ENCODE measurements at places on chromosomes 2 and 18.

DNA sequence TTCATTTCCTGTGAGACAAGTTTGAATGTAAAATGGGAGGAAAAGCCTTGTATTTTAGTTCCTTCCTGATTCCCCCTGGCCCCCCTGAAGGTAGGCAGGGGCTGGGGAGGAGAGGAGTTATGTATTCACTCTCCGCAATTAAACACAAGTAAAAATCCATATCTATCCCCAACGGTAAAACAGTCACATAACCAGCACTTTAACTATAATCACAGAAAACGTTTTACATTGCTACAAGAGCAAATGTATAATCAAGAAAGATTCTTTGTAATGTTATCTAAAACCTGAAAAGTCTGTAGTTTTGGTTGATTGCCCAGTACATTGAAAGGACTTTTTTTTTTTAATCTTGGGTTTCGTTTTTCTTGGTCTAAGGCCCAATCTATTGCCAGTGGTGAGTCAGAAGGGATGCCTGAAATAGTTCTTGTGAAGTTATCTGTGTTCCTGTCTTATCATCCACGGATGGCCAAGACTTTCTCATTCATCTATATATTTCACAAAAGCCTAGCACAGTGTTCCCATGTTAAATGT is 34.5 kb upstream of the CCNYL1 start:
- no peak for DNase-seq

DNA sequence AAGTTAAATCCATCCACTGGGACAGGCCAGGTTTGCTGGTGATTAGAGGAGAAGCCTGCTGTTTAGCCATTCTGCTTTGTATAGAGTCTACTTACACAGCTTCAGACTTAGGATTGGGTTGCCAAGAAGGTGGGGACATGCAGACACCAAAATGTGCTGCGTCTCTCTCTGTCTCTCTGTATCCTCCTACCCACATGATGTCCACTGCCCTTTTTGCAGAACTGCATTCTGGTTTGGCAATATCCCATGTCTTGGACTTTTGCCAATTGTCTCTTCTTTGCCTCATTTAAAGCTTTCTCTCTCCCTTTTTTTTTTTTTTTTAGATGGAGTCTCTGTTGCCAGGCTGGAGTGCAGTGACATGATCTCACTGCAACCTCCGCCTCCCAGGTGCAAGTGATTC is 261.1 kb upstream of the FN1 start:
- no peak for DNase-seq

DNA sequence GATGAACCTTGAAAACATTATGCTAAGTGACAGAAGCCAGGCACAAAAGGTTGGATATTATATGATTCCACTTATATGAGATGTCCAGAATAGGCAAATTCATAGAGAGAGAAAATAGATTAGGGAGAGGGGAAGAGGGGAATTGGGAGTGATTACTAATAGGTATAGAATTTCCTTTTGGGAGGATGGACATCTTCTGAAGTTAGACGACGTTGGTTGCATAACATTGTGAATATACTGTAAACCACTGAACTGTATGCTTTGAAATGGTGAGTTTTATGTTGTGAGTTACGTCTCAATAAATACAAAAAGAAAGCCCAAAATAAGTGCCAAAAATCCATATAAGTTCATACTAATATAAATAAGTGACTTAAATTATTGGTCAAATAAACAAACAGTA is 18.6 kb upstream of the CYP26B1 start:
- no peak for DNase-seq

GRCh38 chr18:21997207-21998143 is 171.9 kb upstream of the GATA6 start:
- DNase-seq = peak; percentile 34

DNA sequence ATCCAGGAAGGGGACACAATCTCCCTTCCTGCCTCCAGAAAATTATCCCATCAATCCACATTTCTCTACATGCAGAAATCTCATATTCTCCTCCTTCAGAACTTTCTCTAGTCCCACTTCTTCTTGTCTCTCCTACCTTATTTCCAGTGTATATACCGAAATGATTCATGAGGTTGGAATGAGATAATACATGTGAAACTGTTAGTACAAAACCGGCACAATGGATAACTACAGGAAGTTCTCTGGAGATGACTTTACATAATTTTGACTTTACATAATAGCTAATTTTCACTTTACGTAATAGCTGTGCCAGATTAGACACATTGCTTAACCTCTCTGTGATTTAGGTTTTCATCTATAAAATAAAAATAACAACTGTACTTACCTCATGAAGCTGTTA is 801.3 kb downstream of the ERBB4 start:
- DNase-seq = no peak

DNA sequence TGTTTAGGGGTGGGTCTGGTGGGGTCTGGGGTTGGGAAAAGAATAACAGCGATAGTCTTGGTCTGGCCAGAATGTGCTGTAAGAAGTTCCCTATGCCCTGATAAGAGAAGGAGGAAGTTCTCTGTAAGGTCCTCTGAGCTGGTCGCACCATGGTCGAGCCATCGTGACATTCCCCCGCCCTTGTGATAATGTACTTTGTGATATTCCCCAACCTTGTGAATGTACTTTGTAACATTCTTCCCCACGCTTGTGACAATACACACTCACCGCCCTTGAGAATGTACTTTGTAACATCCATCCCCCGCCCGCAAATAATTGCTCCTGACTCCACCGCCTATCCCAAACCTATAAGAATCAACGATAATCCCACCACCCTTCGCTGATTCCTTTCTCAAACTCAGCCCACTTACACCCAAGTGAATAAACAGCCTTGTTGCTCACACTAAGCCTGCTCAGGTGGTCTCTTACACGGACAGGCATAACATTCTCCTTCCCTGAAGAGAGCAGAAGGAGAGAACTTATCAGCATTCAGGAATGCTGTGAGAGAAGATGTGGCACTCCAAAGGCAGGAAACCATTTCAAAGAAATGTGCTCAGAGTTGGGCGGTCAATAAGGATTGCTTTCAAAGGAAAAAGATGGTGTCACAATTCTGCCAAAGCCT is 17.8 kb upstream of the DUSP19 start:
- DNase-seq = no peak

DNA sequence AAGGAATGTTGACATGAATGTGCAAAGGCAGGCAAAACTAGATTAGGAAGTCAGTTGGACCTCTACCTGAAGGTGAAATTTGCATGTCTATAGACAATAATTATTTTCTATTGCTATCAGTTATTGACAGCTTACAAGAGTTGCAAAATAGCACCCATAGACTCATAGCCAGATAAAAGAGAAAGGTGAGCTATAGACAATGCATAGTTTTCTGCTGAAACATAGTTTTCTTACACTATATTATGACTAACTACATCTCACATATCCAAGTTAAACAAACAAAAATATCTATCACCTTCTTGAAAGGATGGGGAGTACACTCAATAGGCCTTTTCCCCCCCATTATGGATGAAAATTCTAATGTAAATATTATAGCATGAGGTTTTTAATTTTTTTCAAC is 305.0 kb downstream of the PTH2R start:
- no peak for DNase-seq

- DNase-seq = no peak
These were observed 317.2 kb upstream of the CDH2 start for GRCh38 chr18:28494151-28494550.

- DNase-seq = no peak
These were observed 137.0 kb downstream of the UBE2E3 start for GRCh38 chr2:181117206-181117925.

DNA sequence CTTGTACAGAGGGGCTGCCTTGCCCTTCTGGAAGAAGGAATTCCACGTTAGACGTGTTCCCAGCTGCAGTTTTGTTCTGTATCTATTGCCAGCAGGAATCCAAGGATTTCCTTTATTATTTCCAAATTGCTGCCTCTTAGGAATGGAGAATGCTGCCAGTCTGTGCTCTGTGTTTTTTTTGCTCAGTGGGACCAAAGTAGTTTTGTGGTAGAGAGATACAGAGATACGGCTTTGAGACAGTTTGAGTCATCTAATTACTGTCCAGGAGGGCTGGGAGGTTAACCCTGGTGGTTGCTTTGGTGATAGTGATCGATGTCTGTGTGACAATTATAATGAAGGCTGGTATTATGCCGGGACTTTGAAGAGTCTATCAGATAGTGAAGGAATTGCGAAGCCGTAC is 26.3 kb downstream of the ASAP2 start:
- no peak for DNase-seq

- peak; percentile 79 for DNase-seq
These were observed 122.7 kb downstream of the COL6A3 start for GRCh38 chr2:237291138-237291792.

DNA sequence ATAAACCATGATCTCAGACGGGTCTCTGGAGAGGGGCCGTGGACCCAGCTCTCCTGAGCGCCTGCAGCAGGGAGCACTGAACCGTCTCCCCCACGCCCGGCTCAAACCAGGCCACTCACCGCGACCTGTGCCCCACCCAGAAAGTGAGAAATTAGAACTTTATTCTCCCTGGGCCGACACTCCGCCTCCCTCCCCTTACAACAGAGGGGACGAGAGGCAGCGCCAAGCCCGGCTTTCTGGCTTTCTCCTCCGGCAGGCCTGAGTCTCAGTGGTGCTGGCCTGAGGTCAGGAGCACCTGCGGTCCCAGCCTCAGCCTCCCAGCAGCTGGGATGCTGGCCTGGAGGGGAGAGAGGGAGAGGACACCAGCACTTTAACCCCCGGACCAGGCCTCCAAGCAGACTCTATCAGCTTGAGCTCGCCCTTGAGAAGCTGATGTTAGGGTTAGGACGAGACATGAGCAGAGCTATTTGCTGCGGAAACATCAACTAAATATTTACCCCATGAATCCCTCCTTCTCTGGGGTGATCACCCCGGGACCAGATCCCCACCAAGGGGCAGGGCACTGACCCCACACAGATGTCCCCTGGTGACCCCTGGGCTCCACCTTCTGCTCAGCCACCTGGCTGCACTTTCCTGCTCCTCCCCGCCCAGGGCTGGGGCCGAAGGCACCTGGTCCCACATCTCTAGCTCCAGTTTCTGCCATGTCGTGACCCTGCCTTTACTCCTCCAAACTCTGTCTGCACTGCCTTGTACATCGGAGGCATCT is 856.3 kb upstream of the SALL3 start:
- DNase-seq = no peak

GRCh38 chr18:33181016-33181415 is 259.5 kb downstream of the CCDC178 start:
- no peak for DNase-seq

DNA sequence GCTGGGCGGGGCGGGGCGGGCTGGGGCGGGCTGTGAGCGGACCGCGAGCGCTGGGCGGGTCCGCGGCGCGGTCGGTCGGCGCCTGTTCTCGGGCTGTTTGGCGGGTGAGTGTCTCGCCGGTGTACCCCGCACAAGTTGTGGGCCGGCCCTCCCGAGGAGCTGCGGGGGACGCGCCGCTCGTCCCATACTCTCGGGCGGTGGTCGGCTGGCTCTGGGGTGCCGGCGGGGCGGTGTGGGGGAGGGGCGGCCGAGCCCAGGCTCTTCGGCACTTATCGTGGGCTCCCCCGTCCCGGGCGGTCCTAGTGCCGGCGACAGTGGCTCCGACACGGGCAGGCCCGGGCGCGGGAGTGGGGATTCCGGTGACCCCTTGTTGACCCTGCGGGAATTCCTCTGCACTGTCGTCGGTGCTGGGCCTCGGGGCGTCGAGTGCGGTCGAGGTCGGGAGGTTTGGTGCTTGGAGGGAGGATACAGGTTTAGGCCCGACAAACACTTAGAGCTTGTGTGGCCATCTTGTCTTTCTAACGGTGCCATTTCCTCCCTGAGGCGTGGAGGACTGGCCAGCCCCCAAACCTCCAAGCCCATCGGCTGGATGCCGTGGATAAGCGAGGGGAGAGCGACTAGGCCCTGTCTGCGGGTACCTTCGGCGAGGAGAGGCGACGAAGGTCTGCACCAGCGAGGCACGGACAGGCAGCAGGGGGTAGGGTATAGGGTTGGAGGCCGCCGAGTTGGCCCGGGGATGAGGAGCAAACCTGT is at the start of gene SEPTIN2:
Gene SEPTIN2, plus strand, starts transcription at position 47 of the 753 bp plus-strand sequence. CDS start 8,308 bp downstream, outside the sequence.
- DNase-seq = no peak

DNA sequence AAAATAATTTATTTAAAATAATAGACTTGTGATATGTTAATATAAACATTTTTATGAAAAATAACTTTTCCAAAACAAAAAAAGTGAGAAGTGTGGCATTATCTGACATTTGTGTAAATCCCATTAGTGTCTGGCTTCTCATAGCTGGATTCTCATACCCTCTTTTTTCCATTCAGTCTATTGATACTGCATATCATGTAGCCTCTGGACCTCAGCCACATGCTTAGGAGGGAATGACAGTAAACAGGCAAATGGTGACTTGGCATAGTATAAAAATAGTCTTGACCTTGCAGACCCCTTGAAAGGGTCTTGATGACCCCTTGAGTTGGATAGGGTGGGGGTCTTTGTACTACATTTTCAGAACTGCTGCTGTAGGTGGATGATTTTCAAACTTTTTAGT is 29.2 kb downstream of the GALNT1 start:
- no peak for DNase-seq

- DNase-seq = no peak
These were observed 105.9 kb upstream of the CREB1 start for GRCh38 chr2:207423886-207424285.

- no peak for DNase-seq
These were observed 126.9 kb downstream of the SOX11 start for GRCh38 chr2:5818961-5819600.
